ENCODE measurements at places on chromosomes 4 and X.

DNA sequence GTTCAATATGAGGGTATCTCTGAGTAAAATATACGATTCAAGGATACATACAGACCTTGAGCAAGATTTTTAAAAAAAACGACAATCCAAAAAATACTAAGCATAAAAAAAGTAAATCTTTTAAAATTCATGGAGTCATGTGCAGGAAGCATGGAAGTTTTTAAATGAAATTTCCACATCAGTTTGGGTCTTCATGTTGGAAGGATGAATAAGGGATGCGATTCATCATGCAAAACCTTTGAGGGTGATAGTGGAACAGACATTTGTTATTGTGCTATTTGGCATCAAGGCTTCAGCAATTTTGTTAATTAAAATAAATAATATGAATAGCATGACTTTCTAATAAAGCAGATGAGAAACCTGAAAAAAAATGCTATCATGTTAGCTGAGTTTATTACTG, 815.0 kb upstream of the PCDH10 start:
- no peak for DNase-seq

- DNase-seq: no peak
Observed at GRCh38 chr4:25976780-25977179, 62.8 kb downstream of the SMIM20 start.

GRCh38 chr4:88583631-88584470, 8.4 kb upstream of the HERC3 start:
- no peak for DNase-seq

- no peak for DNase-seq
Observed at GRCh38 chr4:151807220-151807619, 46.4 kb upstream of the GATB start.

GRCh38 chr4:118732591-118733330, 47.6 kb downstream of the METTL14 start:
- DNase-seq: no peak

GRCh38 chrX:132086672-132087071, 41.1 kb downstream of the FRMD7 start:
- DNase-seq: no peak

GRCh38 chr4:1808396-1808795, 15.3 kb downstream of the FGFR3 start:
- no peak for DNase-seq

DNA sequence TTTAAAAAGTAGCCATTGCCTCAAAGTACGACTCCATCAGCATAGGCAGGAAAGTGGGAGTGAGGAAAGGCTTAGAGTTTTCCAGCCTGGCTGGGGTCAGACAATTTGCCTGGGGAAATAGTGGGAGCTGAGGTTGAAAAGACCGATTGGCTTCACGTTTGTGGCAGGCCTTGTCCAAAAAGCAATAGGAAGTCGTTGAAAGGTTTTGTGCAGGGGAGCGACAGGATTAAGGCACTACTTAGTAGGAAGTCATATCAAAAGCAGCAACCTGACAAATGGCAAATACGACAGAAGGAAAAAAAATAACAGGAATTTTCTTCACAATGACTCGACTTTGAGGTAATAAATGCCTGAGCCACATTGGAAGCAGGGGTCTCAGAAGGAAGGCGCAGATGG, 691 bp upstream of the EREG start:
- DNase-seq: no peak

- DNase-seq: no peak
Observed at GRCh38 chr4:25677943-25678342, 22.3 kb downstream of the SLC34A2 start.

- no peak for DNase-seq
Observed at GRCh38 chr4:105155426-105155825, 8.8 kb downstream of the TET2 start.

DNA sequence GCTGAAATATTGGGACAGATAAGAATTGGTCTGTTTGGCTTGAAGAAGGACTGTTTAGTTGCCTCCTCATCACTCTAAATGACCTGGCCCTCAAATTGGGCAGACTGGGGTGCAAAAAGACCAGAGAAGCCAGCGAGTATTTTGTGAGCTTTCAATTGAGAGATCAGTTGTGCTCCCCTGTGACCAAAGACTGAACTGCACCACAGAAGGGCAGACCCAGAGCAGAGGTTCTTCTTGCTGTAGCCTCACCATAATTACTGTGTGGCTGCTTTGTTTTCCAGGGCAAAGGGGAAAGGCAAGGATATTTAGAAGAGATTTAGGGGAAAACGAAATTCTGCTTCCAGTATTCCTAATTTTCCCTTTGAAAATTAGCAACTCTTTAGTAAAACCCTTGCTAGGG, 104.0 kb upstream of the MBNL3 start:
- no peak for DNase-seq

DNA sequence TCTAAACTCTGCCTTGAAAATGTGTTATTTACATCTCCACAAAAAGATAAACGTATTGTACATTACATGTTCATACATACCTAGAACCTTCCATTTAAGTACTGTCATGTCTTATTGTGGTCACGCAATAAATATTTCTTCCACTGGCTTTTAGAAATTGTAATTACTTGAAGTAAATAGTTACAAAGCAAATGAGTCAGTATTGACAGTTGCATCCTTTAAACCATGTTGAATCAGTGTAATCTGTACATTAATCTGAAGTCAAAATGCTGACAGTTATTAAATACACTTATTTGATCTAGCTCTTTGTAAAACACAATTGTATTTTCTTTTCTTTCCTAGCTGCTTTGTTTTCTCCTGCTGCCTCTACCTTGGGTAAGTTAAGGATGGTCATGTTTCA, 446.7 kb downstream of the EPHA5 start:
- no peak for DNase-seq

GRCh38 chr4:184432127-184432922, 42.0 kb downstream of the IRF2 start:
- DNase-seq: no peak

- peak; percentile 57 for DNase-seq
Observed at GRCh38 chr4:88697588-88698329, at the start of gene NAP1L5. NAP1L5 (minus strand) TSS chr4:88697829; CDS start chr4:88697754, 75 bp downstream.

- DNase-seq: no peak
Observed at GRCh38 chrX:101394372-101394771, 3.6 kb downstream of the RPL36A start.

DNA sequence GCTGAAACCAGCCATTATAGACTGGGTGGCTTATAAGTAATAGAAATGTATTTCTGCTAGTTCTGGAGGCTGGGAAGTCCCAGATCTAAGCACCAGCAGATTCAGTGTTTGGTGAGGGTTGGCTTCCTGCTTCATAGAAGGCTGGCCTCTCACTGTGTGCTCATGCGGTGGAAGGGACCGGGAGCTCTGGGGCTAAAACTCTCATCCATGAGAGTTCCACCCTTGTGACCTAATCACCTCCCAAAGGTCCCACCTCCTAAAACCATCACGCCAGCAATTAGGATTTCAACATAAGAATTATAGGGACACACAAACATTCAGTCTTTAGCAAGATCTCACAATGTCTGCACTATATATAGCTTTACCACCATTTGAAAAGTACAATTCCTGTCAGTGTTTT, 215.2 kb downstream of the CBR4 start:
- no peak for DNase-seq

GRCh38 chrX:8179656-8180055, 8.6 kb upstream of the VCX2 start:
- DNase-seq: no peak

GRCh38 chr4:70709611-70710205, 12.1 kb upstream of the RUFY3 start:
- DNase-seq: no peak

DNA sequence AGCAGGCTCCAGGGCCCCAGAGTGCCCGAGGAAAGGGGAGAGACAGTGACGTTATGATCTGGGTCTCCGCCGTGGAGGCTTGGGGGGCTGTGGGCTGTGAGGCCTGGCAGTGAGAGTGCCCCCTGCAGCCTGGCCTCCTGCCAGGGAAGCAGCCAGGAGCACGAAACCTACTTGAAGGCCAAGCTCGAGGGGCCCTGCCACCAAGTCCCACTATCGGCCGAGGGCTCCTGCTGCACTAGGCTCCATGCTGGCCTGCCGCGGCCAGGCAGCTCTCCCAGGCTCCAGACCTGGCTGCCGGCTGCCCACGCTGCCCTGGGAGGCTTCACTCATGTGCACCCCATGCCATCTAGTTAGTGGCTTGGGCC, 18.7 kb downstream of the FLNA start:
- DNase-seq: no peak

DNA sequence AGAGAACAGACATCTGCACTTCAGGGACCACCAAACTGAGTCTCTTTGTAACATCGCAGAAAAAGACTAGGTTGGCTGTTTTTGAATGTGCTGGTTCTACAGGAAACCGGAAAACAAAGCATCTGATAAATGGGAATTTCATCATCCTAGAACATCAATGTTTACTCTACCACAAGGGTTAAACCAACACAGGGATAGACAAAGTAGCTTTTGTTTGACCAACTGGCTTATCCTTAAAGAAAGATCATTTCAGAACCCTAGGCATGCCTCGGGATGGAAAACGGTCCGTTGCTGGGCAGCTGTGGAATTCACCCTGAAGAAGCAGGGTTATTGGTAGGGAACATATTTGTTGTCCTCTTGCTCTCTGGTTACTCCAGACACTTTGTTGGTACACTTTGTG, 2355.5 kb upstream of the AGA start:
- no peak for DNase-seq

- DNase-seq: no peak
Observed at GRCh38 chr4:169663831-169664230, 43.5 kb downstream of the CLCN3 start.

DNA sequence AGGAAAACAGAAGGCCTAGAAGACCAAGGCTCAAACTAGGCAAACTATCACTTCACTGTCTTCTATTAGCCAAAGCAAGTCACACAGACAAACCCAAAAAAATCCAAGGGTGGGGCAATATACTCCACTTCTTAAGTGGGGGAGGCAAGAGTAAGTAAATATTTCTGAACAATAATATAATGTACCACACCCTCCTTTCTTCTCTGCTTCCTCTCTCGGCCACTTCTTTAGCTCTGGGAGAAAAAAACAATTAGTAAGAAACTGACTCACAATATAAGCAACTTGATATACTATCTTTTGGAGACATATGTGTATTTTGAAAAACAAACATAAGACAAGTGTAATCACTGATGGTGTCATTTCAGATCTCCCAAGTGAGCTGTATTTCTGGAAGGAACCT, 14.8 kb downstream of the DCAF8L1 start:
- no peak for DNase-seq

DNA sequence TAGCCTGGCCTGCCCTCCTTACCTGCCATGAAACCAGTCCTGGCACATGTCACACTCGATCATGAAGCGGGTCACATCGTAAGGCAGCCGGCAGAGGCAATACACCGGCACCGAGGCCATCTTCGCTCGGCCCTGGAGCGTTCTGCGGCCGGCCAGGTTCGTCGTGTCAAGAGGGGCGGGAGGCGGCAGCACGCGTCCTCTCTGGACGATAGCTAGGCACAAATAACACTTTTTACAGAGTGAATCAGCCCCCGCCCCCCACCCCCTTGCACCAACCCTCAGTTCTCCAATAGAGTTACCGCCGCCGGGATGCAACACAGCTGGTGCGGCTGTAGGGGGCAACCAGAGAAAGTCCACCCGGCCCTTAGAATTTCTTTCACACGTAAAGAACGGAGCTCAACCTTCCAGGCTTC, 1.7 kb downstream of the PHF8 start:
- peak; percentile 4 for DNase-seq

DNA sequence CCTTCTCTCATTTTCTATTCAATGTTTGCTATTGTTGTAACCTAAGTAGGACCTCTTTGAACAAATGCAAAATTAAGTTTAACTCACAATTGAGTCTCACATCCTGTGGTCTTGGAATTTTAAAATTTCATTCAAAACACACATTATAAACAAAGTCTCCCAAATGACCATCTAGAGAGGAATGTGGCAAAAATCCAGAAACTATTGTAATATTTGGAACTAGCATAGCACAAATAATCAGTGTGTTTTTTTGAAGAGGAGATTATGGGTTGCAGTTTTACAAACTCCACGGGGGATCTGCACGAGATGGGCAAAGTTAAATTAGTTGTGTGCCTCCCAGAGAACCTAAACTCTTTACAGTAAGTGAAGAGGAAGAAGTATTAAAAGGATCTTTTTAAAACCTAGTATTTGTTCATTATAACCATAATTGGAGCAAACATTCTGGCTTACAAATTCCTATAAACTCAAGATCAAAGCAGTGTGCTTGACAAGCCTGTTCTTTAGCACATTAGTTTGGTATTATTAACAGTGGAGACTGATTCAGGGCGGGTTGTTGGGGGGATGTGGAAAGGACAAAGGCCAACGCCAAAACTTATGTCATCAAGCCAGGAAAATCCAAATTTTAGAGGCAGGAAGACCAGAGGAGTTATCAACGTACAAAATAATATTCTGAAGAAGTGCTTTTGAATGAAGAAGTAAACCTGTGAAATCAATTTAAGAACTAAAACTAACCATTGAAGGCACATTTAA, 22.4 kb upstream of the RBPJ start:
- DNase-seq: no peak

DNA sequence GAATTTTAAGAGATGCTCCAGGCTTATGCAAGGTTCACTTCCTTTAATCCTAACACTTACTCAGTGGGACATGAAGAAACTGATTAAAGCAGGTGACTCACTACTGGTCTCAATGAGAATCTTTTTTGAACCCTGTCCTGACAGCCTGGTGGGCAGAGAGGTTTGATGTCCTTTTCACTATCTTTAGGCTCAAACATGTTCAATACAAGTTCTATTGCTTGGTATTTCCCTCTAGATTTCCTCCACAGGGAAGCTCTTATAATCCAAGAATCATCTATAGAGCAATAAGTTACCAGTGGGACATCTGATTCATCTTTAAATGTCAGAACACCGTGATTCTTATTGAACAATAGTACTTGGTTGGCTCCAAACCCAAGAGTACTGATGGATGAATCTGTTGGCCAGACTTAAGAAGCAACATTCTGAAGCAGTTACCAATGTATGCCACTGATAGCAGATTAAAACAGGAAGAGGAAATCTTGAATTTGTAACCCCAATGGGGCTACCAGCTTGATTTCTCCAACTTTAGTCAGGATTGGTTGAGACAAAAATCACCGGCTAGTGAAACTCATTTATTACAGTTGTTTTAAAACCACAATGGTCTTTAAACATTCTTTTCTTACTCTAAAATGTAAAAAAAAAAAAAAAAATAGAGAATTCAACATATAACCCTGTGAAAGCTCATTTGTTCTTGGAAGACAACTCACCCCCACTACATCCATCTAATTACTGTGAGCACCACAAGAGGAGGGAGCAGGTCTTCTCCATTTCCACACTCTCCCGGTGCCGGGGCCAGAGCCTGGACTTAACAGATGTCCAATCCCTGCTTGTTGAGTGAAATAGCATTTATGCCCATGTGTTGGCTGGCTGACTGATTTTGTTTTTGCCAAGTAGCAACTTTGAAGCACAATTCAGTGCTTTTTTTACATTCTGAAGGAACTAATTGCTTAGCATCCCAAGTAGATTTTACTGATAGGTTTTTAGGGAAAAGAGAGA, 43.3 kb downstream of the FGFBP1 start:
- no peak for DNase-seq

GRCh38 chr4:168221301-168221700, 97.3 kb downstream of the DDX60 start:
- DNase-seq: no peak

DNA sequence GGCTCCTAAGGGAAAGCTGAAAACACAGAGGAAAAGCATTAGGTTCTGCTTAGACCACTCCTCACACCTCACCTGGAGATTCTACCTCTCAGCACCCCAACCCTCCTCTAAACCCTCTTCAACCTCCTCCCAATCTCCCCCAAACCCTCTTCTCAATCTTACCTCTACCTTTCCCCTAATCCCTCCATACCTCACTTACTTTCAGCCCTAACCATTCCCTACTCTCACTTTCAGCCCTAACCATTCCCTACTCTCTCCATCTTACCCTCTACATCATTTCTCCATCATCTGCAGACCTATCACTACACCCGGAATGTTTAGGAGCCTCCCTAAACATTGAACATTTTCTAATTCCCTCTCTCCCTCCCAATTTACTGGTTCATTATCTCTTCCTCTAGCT, 3.5 kb downstream of the RTL3 start:
- DNase-seq: no peak

Measured in nucleus accumbens (tissue), 56 donors.